Peyer's patch (tissue), 4 donors: ENCODE measurements at places on chromosomes 1 and 21.

DNA sequence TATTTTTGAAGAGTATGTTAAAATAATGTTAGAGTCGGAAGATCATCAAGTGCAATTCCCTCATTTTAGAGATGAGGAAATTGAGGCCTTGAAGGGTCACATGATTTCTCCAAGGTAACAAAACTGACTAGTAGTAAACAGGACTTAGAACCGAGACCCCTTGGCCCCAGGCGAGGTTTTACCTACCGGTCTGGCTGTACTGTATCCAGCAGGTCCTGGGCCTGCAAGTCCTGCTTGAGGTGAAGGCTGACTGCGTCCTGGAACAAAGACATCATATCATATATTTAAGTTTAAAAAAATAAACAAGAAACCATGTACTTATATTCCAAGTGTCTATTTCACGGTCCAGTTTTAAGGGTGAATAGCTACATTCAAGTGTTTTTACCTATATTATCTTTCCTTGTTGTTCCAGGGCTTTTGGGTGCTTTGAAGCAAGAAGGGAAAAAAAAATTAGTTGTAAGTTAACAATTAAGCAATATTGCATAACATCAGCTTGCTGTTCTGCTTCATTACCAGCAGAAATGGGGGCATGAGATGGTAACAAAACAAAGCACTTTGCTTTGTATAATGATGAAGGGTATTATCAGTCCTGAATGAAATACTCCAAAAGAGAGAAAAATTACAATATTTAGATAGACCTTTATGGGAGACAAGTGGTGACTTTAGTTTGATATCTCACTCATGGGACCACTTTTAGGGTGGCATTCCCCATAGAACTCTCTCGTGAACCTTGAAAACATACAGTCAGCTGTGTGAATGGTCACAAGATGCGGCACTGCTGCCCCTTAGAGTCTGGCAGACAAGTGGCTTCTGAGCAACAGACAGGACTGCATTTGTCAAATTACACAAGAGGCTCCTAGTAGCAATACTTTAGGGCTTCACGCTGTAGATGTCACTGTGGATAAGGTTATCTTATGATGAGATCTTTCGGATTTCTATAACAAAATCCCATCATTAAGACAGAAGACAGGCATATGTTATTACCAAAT, 29.8 kb upstream of the CFAP298 start:
- DNase-seq: no peak
- H3K36me3 ChIP-seq: no peaks in the 10 kb centered on the region
- H3K27ac ChIP-seq: no peak overlapping the region
- H3K27me3 ChIP-seq: no peaks in the 10 kb centered on the region
- no peaks in the 10 kb centered on the region for H3K4me1 ChIP-seq
- H3K4me3 ChIP-seq: no peak overlapping the region

- H3K36me3 ChIP-seq: no peaks in the 10 kb centered on the region
- DNase-seq: no peak
- no peaks in the 10 kb centered on the region for H3K27me3 ChIP-seq
These were observed 37.9 kb downstream of the SNRPE start for GRCh38 chr1:203899353-203899716.

GRCh38 chr21:42737951-42738590, 84.7 kb downstream of the PDE9A start:
- peak overlapping the region; percentile 12 for H3K4me3 ChIP-seq
- H3K27me3 ChIP-seq: no peaks in the 10 kb centered on the region
- peaks cover 6% of the 10 kb centered on the region for H3K4me1 ChIP-seq
- DNase-seq: peak; percentile 82

GRCh38 chr21:32185726-32186125, 93.1 kb downstream of the MIS18A start:
- no peak overlapping the region for H3K27ac ChIP-seq
- H3K36me3 ChIP-seq: no peaks in the 10 kb centered on the region
- no peaks in the 10 kb centered on the region for H3K4me1 ChIP-seq
- no peak overlapping the region for H3K4me3 ChIP-seq

GRCh38 chr21:40021558-40022351, 154.5 kb downstream of the PCP4 start:
- H3K36me3 ChIP-seq: no peaks in the 10 kb centered on the region
- DNase-seq: no peak
- H3K4me3 ChIP-seq: no peak overlapping the region
- H3K27me3 ChIP-seq: no peaks in the 10 kb centered on the region

DNA sequence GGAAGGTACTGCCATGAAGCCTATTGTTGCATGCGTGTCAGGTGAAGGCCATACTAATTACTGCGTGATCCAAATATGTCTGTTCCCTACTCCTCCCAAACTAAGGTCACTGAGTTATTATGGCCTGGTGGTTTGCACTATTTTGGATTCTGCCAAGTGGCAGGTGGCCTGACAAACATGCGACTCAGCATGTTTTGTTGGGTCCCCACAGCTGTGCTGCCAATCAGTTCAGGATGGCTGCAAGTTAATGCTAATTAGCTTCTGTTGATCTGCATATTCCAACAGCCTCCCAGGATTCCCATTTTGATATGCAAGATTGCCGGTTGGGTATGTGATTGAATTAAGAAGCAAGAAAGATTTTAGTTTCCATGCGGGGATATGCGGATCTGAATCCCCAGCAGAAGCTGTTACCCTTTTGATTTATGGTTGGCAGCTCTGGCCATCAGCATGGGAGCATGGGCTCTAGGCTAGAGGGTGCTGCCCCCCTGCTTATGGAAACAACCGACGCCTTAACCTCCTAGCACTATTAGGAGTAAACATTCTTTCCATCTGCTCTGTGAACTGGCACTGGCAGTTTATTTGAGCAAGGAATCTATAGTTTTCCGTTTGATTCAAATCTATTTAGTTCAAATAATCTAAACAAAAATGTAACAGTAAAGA, 429.8 kb upstream of the C1orf87 start:
- no peak overlapping the region for H3K27ac ChIP-seq
- H3K4me3 ChIP-seq: no peak overlapping the region
- H3K36me3 ChIP-seq: no peaks in the 10 kb centered on the region
- no peak for DNase-seq
- H3K27me3 ChIP-seq: no peaks in the 10 kb centered on the region

DNA sequence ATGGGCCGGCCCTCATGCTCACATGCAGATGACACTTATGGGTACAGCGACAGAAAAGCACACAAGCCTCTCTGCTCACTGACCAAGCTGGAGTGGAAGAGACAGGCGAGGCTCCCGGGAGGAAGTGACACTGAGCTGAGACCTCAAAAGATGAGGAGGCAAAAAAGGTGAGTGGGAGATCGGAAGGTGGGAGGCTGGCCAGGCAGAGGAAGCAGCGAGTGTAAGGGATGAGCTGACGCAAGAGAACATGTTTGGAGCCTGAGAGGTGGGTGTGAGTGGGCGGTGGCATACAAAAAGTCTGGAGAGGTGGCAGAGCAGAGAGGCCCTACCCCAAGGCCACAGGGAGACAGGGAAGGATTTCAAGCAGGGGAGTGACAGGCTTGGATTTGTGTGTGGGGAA, 18.2 kb upstream of the CDCP2 start:
- no peaks in the 10 kb centered on the region for H3K27me3 ChIP-seq
- no peak for DNase-seq
- no peak overlapping the region for H3K27ac ChIP-seq
- no peak overlapping the region for H3K4me3 ChIP-seq
- H3K4me1 ChIP-seq: no peaks in the 10 kb centered on the region

DNA sequence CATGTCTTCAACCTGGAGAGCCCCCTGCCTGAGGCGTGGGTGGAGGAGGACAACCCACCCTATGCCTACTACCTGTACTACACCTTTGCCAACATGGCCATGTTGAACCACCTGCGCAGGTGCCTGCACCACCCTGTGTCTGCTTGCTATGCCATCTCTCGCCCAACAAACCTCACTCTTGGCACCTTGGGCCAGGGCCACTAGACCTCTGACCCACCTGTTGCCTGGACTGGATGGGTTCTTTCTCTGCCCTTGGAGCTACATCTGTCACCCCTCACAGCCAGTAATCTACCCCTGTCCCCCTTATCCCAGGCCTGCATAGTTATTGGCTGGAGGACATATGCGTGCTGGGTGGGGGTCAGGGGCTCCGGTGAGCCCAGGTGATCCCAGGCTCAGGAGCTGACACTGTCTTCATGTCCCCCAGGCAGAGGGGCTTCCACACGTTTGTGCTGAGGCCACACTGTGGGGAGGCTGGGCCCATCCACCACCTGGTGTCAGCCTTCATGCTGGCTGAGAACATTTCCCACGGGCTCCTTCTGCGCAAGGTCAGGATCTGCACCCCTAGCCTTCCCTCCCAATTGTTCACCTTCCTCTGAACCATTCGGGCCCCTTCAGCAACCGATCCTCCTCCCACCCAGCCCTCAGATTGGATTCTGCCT, 9.9 kb downstream of the AMPD2 start:
- no peaks in the 10 kb centered on the region for H3K27me3 ChIP-seq
- H3K36me3 ChIP-seq: no peaks in the 10 kb centered on the region
- no peak for DNase-seq
